GM20000 (cell line): ENCODE measurements at places on chromosomes 16 and 17.

DNA sequence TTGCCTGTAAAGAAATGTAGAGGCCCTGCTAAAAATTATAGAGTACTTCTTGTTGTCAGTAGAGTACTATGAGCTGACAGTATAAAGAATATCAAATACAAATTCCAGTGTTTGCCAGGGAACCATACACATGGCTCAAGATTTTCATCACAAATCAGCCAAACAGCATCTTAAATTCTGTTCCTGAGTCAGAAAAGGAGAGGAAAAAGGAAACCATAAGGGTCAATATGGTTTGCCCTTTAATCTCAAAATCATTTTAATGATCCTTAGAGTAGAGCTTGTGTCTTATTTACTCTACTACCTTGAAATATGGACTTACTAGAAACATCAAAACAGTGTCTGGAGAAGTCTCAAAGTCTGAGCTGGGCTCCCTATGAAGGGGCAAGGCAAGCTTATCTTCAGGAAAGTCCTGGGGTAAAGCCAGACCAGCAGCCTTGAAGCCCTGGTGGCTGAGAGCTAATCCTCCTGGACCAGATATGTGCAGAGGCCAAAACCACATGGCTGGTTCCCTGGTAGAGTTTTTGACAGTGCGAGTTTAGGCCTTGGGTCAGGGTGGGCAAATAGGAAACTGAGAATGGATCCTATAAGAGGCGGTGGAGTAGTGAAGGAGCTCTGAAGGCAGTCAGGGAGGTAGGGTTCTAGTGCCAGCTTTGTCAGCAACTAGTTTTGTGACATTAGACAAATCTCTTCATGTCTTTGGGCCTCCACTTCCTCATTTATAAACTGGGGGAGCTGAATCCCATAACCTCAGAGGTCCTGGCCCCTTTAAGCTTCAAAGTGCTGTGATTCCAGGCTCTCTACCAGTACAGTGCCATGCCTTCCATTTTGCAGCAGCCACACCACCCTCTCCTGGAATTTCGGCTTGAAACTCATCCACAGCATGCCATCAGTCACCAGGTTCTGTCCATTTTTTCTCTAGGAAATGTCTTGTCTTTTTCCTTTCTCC lies 38.9 kb downstream of the MRTFB start:
- DNase-seq: no peak

GRCh38 chr17:40452921-40453378 lies 9.7 kb downstream of the IGFBP4 start:
- no peak for DNase-seq

DNA sequence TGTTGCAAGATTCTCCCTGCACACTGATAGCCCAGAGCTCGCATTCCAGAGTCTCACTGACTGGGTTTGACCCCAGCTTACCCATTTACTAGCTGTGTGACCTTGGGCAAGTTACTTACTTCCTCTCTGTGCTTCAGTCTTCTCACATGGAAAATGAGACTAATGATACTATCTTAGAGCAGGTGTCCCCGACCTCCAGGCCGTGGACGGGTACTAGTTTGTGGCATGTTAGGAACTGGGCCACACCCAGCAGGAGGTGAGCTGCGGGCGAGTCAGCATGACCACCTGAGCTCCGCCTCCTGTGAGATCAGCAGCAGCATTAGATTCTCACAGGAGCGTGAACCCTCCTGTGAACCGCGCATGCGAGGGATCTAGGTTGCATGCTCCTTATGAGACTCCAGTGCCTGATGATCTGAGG lies 15.8 kb downstream of the ANKFY1 start:
- DNase-seq: no peak

- DNase-seq: no peak
Observed at GRCh38 chr16:50178491-50178941, 25.4 kb downstream of the TENT4B start.

GRCh38 chr17:49862781-49863331 lies 15.0 kb upstream of the TAC4 start:
- DNase-seq: no peak
